NAMALWA (cell line): ENCODE measurements at places on chromosomes 2 and 18.
A peak's percentile ranks its signal among the peaks of the same experiment; 100 is the strongest.

DNA sequence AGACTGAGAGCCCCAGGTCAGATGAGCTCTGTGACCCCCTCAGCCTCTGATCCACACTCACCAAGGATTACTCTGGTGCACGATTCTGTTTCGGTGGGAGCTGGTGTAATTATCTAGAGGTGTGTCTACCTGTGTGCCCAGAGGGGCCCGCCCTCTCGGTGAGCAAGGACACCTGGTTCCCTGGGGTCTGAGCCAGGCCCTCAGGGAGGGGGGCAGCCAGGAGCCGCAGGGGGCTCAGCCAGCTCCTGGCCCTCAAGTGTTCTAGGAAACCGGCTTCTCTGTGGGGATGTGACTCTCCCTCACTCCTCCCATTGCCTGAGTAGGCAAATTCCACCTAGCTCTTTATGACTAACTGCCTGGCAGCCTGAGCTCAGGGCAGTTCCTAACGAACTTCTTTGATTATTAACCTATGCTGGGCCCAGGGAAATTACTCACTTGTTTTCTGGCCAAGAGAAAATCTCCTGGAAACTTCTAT is 17.4 kb downstream of the AGAP1 start:
- DNase-seq, result no peak

GRCh38 chr2:37080689-37081088 is 3.5 kb downstream of the HEATR5B start:
- no peak for DNase-seq

GRCh38 chr2:105399207-105399861 is 483 bp upstream of the FHL2 start:
- DNase-seq, result no peak

GRCh38 chr2:180978903-180979748 is 1.3 kb upstream of the UBE2E3 start:
- peak; percentile 13 for DNase-seq

DNA sequence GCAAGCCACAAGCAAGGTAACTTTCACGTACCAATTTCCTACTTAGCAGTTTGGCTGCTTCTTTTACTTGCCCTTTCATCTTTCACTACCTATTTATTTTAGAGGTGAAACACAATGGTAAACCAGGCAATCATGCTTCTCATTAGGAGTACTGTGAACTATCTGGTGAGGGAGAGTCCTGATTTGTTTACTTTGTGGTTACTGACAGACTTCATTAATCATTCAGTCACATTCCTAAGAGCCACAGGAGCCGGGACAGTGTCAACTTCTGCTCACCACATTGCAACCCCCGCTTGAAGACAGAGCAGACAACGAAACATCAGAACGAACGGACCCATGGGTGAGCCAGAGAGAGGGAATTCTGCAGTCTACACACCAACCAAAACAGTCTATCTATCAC is 28.8 kb downstream of the TUBB6 start:
- DNase-seq, result no peak

GRCh38 chr2:109125593-109126500 is 3.2 kb upstream of the SH3RF3 start:
- DNase-seq, result no peak

- DNase-seq, result no peak
Observed at GRCh38 chr2:126661702-126662500, 5.9 kb downstream of the GYPC start.

GRCh38 chr2:88396209-88396608 is 56.3 kb downstream of the FOXI3 start:
- DNase-seq, result no peak

DNA sequence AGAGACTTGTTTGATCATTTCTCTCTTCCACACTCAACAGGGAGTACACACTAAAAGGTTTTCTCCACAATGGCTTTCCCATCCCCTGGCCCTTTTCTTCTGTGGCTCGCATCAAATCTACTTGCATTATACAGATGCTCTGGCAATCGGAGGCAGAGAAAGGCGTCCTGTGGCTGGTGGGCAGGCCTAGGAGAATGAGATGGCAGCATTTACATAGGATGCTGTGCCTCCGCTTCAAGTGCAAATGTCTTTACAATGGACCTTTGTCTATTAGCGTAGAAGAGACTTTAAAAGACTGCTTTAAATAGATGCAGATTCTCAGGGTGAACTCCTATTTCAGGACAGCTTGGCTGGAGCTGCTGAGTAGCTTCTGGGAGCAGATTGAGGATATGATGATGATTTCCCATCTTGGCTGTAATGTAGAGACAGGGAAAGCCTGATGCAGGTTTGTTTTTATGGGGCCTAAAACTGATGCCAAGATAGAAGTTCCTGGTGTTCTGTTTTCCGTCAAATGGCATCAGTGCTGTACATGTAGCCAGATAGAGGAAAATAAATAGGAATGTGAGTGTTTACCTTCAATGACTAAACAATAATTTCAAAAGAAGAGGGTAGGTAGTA is 423.4 kb downstream of the RND3 start:
- DNase-seq, result no peak

GRCh38 chr2:66555091-66555490 is 120.2 kb downstream of the MEIS1 start:
- no peak for DNase-seq

DNA sequence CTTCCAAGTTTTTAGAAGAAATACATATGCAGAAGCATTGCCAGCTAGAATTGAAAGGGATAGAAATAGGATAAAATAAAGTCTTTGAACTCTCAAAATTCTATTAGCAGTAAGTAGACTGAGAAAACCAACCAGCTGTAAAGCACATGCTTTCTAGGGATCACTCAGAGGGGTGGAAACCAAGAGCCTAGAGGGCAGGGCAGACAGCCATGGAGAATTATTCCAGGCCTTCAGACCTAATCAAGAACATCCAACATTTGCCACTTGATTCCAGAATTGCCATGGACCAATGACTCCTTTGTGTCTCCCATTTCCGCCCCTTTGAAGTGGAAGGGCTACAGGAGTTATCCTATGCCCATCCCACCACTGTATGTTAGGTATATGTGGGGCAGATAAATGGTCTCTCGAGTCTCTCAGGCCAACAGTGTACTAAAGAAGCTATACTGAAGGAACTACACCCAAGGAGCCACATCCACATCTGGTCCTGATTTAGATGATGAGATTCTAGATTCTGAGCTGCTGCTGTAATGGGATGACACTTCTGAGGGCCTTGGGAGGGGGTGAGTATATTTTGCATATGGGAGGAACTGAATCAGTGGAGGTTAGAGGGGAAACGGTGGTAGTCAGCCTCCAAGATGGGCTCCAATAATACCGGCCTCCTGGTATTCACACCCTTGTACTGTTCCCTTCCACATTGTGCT is 4.0 kb downstream of the FARSB start:
- no peak for DNase-seq

- no peak for DNase-seq
Observed at GRCh38 chr2:118987886-118988285, 45.9 kb downstream of the MARCO start.

GRCh38 chr2:58616961-58617360 is 375.8 kb upstream of the FANCL start:
- DNase-seq, result no peak

- DNase-seq, result no peak
Observed at GRCh38 chr18:11029021-11029420, 120.3 kb downstream of the PIEZO2 start.

DNA sequence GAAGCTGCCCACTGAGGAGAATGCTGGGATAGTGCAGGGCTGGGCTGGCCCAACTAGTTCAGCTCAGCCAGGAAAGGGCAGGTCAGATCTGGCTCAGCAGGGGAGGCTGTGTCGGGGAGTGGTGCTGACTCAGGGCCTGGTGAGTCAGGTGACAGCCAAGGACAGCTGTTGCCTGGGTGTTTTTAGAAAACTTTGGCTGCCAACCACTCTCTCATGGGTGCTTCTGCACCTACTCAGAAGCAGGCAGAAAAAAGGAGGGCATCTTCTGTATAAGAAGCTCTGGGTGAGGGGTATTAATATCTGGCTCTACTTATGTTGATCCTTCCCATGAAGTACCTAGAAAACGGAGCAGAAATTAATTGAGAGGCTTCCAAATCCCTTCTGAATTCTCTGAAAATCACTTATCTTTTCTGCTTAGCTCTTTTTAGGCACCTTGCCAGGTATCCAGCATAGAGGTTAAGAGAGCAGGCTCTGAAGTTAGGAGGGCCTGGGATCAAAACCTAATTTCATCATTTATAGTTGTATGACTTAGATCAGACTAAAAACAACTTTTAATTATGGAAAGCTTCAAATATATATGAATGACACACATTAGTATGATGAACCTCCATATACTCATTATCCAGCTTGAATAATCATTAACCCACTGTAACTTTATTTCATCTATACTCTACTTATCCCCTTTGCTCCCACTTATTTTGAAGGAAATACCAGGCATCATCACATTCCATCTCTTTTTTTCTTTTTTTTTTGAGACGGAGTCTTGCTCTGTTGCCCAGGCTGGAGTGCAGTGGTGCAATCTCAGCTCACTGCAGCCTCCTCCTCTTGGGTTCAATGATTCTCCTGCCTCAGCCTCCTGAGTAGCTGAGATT is 15.5 kb upstream of the RAB10 start:
- DNase-seq, result peak; percentile 39

DNA sequence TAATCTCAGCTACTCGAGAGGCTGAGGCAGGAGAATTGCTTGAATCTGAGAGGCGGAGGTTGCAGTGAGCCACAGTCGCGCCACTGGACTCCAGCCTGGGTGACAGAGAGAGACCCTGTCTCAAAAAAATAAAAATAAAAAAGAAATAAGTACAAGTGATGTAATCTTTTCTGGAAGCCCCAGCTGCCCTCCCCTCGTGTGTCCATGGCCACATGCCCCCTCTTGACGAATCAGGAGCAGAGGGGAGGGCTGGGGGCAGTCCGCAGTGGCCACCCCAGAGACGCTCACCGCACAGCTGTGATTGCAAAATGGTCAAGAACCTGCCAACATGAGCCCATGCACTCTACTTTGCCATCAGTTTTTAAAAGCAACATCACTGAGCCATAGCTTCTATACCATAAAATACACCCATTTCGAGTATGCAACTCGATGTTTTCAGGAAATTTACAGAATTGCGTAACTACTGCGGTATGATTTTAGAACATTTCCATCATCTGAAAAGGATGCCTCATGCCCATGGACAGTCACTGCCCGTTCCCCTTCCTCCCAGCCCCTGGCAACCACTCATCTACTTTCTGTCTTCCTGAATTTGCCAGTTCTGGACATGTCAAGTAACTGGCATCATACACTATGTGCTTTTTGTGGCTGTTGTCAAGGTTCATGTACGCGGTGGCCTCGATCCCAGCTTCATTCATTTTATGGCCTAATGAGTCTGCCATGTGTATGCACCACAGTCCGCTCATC is 88.1 kb downstream of the NDUFA10 start:
- DNase-seq, result no peak

DNA sequence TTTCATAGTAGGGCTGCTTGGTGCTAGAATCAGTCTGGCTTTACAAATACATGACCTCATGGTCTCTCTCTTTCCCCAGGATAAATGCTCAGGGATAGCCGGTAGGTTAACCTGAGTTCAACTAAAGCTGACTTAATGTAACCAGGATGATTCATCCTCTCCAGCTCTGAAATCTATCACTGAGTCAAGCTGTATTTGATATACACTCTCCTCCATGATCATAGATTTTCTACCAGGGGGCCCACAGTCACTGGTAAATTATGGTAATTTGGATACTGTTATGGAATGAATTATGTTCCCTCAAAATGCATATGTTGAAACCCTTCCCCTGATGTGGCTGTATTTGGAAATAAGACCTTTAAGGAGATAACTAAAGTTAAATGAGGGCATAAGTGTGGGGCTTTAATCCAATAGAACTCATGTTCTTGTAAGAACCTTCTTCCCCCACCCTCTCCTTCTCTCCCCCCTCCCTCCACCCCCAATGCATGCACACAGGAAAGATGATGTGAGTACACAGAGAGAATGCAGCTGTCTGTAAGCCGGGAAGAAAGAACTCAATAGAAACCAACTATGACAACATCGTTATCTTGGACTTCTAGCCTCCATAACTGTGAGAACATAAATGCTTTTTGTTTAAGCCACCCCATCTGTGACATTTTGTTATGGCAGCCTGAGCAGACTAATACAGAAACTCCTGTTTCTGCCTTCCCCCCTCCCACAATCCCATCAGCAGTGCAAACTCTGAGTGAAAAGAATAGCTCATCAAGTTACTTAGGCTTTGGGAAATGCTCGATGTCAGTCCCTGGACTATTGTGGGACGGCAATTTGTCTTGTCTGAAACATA is 134.9 kb upstream of the KYNU start:
- no peak for DNase-seq

DNA sequence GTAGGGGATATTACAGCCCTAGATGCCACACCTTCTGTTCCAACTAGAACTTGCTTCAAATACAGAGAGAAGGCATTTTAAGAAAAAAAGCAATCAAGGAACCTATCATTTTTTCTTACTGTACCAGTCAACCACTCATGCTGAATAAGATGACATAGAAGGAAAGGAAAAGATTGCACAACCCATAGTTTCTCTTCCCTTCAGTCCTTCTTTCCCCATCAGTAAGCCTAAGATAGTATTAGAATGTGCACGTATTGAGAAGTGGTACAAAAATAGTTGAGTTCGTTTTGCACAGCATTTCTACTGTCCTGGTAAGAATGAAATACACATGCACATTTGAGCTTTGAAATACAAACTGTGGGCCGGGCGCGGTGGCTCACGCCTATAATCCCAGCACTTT is 27.0 kb upstream of the HK2 start:
- DNase-seq, result no peak

GRCh38 chr2:151973901-151974199 is 125.0 kb downstream of the CACNB4 start:
- no peak for DNase-seq

DNA sequence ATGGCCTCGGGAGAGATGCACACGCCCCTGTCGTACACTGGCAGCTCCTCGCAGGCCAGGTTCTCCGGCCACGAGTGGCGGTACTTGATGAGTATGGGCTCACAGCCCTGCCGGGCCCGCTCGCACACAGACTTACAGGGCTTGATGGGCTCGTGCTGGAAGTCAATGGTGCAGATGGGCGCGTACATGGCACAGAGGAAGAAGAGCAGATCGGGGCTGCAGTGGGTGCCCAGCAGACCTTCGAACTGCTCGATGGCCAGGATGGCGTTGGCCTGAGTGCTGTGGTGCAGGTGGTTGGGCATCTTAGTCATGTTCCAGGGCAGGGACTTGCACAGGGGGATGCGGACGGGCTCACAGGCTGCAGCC is 359 bp downstream of the FRZB start:
- DNase-seq, result no peak

GRCh38 chr2:97819754-97820153 is 106.4 kb downstream of the ZAP70 start:
- DNase-seq, result no peak

GRCh38 chr18:24538414-24539264 is 78.2 kb downstream of the HRH4 start:
- no peak for DNase-seq

DNA sequence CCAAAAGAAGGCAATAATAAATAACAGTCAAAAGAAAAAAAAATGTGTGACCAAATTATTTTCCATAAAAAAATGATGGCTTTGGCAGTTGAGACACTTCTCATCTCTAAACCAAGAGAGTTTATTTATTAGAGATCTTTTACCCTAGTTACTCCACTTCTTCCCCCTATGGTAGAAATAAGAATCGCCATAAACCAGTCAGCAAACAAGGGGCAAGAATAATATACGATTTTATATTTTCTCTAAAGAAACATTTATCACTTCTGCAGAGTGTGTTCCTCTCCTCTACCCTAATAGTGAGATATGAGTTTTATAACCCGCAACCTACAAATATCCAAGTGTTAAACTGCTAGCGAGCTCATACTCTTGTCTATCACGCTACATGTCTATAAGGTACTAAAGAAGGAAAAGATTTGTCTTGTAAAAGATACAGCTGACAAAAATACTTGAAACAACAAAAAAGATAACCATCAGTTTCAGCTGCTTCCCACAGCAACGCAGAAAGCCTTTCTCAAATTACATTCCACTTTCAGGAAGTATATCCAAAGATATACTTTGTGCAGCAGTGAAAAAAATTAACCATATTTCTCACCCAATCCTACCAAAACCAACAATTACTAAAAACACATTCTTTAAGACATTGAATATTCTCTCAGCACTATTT is 2.3 kb downstream of the RNF103 start:
- peak; percentile 67 for DNase-seq
